Breast epithelium (tissue), 4 donors: ENCODE measurements at places on chromosomes 2 and 18. TPM values are rescaled to one million over a fixed set of nuclear protein-coding genes. Genes with fewer than 3 reads are reported as not detected.

ALPP gene
- not detected for total RNA-seq

DNA sequence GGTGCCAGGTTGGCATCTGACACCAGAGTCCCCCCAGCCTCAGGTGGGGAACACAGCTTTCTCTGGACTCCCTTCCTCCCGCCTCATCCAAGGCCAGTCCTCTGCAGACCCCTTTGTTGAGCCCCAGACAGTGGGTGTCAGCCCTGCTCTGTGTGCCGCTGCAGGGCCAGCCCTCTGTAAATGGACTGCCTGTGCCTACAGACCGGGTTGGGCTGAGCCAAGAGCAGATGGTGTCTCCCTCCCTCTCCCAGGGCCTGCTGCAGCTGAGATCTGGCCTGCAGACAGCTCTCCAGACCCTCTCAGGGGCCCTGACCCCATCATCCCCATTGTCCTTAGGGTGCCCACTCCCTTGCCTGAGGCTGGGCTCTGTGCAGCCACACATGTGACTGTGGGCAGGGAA is 160.8 kb downstream of the KLHL29 start:
- no peaks in the 10 kb centered on the region for H3K4me1 ChIP-seq
- H3K4me3 ChIP-seq, result no peak overlapping the region
- no peak for DNase-seq
- H3K27me3 ChIP-seq, result peaks cover 3% of the 10 kb centered on the region
- H3K36me3 ChIP-seq, result no peaks in the 10 kb centered on the region

- no peaks in the 10 kb centered on the region for H3K4me1 ChIP-seq
- peak overlapping the region; percentile 43 for H3K27ac ChIP-seq
- no peak for DNase-seq
- H3K36me3 ChIP-seq, result no peaks in the 10 kb centered on the region
- no peaks in the 10 kb centered on the region for H3K27me3 ChIP-seq
Observed at GRCh38 chr2:8999797-9000196, 3.7 kb downstream of the MBOAT2 start.

MC4R gene
- not detected for total RNA-seq
